Brain microvascular endothelial cell (primary cell): ENCODE measurements at places on chromosomes 2 and 18.

DNA sequence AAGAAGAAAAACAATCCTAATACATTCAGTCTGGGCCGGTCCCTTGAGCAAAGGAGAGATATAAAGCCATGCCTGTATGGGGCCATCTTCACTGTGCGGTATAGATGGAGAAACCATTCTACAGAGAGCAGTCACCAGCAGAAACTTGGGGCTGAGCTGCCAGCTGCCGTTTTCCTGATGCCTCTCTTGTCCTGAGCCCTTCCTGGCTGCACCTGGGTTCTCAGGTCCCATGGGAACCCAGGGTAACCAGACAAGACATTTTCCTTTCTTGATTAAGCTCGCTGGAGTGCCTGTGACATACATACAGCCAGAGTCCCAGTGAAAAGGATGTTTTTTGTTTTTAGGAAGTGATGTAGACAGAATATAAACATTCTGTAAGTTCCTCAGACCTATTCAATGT is 5.3 kb upstream of the METTL21A start:
- DNase-seq, result no peak

DNA sequence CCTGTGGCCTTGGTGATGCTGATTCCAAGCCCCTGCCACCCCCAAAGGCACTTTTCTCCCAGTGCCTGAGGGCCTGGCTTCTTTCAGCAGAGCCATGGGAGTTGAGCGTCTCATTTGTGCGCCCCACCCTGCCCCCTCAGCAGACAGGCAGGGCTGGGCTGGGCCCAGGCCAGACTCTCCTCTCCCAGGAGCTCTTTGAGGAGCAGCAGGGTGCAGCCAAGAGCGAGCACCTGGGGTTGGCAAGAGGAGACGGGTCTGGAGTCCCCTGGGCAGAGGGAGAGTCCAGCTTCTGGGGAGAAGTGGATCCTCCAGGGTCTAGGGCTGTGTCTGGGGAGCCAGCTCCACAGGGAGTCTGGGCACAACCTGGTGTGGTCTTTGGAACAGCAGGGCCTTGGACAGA is 21.2 kb downstream of the NPPC start:
- no peak for DNase-seq

DNA sequence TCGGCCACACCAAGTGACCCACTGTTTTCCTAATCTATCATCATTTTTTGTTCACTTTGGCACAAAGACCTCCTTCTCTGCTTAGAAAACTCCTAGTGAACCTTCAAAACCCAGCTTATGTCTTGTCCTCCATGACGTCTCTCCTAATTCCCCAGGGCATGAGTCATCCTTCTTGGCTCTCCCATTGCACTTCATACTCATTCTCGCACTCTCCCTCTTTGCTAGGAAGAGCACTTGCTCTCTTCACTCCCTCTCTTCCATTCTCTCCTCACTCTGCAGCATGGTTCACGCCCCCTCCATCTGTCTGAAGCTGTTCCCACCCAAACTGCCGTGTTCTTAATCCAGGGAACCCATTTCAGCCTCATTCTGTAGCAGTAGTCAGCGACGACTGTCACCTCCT is 103.9 kb downstream of the MRO start:
- DNase-seq, result peak; percentile 4

- DNase-seq, result no peak
Measured at GRCh38 chr18:62413206-62413605, 88.1 kb downstream of the TNFRSF11A start.

DNA sequence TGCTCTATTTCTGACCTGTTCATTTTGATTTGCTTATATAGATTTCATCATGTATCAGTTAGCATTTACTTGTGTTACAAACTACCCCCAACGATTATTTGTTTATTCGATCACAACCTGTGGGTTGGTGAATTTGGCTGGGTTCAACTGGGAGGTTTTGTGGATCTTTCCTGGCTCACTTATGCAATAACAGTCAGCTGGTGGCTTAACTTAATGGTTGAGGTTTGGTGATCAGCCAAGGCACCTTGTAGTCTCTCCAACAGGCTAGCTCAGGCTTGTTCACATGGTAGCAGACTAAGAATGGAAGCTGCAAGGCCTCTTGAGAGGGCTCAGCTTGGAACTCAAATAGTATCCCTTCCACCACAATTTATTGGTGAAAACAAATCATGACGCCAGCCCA is 5.4 kb upstream of the PUM2 start:
- DNase-seq, result peak; percentile 77

GRCh38 chr18:73189718-73190117 is 321.9 kb upstream of the NETO1 start:
- DNase-seq, result no peak

DNA sequence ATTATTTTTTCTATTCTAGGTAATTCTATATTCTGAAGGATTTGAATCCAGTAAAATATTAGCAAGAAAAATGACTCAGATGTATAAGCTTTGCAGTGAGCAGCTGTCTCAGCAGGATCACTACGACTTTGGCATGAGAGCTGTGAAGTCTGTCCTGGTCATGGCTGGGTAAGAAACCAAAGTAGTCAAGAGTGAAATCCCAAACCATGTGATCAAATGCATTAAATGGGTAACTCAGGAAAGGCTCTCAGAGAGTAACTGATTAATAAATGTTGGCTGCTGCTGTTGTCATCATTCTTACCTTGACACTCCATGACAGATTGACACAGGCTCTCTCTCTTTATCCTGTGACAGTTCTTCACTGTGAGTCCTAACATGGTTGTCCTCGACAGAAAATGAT is 124.1 kb downstream of the DNAH6 start:
- no peak for DNase-seq

- no peak for DNase-seq
Measured at GRCh38 chr2:68169308-68169707, 11.6 kb downstream of the PNO1 start.

- DNase-seq, result no peak
Measured at GRCh38 chr2:215597577-215597976, 161.7 kb upstream of the FN1 start.

DNA sequence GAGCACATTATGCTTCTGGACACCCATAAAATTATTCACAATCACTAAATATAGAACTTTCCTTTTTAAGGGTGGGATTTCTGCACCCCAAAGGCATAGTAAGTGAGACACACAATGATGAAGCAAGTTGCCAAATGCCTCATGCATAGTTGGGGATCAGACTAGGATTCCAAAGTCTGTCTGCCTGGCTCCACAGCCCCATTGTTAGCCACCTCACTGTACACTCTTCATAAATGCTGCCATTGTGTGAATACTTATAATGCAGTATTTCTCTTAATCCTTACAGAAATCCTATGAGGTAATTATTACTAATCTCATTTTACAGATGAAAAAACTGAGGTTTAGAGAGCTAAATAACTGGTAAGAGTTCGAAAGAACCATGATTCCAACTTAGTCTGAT is 738.6 kb downstream of the ERBB4 start:
- no peak for DNase-seq

DNA sequence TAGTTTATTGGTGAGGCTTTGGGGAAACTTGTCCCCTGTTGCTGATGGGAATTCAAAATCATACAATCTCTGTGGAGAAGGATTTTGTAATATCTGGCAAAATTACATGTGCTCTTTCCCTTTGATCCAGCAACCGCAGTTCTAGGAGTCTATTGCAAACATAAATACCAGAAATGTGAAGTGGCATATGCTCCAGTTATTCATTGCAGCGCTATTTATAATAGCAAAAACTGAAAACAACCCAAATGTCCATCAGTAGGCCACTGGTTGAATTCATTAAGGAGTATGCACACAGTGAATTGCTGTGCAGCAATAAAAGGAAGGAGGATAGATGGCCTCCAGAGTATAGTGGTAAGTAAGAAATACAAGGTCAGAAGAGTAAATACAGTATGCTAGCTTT is 76.5 kb downstream of the HNRNPLL start:
- peak; percentile 35 for DNase-seq

DNA sequence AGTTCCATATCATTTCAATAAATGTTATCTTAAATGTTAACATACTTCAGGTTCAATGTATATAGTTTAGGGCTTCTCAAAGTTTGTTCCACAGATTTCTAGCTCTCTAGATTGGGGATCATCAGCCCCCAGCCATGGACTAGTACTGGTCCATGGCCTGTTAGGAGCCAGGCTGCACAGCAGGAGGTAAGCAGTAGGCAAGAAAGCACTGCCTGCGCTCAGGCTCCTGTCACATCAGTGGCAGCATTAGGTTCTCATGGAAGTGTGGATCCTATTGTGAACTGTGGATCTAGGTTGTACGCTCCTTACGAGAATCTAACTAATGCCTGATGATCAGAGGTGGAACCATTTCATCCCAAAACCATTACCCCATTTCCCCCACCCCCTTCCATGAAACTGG is 531.1 kb downstream of the PARD3B start:
- DNase-seq, result no peak

DNA sequence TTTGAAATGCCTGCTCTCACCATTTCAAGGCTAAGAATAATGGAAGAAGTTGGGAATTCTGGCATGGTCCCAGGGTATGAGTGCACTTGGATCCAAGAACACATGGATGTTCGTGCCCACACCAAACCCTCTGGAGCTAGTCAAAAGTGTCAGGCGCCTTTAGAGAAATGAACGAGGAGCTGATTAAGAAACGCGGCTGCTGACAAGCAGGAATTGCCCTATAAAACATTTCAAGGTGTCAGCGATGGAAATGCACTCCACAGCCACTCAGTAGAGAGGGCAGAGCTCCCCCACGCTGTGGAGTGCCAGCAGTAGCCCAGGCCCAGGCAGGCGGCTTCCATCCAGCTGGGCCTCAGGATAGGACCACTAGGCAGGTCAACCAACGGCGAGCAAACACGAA is 213.7 kb downstream of the TTC32 start:
- DNase-seq, result no peak

GRCh38 chr2:214695789-214696188 is 113.7 kb downstream of the BARD1 start:
- peak; percentile 31 for DNase-seq

GRCh38 chr2:144941743-144942488 is 422.0 kb upstream of the ZEB2 start:
- no peak for DNase-seq

DNA sequence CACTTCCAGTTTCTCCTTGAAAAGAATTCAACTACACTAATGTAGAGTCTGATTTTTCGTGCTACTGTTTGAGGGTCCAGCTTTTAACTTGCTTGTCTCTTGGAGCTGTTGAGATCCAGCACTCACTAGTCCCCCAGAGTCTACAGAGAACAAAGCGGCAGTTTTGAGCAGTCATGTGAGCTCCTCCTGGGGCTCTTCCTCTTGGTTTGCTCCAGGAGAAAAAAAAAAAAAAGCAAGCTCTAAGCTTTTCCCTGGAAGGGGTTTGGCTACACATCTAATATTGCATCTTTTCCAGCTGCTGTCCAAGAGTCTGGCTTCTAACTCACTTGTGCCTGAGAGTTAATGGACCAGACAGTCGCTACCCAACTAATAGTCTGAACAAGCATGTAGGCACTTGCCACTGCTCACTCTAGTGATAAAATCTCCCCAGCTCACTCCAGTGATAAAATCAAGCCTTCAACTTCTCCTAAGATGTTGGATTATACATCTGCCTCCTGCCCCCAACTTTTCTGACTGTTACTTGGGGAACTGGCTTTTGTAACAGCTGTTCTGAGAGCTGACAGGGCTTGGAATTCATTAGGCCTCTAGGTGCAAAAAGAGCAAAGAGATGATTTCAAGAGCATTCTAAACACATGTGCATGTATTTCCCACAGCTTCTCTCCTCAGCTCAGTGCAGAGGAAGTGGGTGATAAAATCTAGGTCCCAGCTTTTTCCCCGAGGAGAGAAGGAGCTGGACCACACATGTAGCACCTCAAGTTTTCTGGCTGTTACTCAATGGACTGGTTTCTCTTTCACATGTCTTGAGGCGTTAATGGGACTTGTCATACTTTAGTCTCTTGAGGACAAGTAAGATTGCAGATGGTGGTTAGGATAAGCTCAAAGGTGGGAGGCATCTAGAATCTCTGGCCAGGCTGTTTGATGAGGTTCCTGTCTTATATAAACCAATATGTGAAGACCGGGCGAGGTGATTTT is 750.5 kb downstream of the LRP1B start:
- DNase-seq, result no peak

DNA sequence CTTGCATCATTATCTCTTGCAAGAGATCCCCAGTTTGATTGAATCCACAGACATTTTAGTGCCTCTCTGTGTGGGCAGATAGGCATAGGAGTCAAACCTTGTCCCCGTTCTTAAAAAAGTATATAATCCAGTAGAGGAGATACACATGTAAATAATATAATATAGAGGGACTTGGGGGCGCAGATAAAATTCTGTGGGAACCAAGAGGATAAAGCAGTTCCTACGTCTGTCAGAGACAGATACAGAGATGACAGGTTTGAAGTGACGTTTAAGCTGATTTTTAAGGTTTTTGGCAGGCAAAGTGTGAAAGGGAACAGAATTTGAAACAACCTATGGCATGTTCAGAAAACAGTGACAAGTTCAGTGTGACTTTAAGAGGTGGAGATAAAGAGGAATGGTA is 63.1 kb downstream of the CAB39 start:
- no peak for DNase-seq

- DNase-seq, result no peak
Measured at GRCh38 chr2:232170396-232170795, 208.2 kb upstream of the ALPP start.

- no peak for DNase-seq
Measured at GRCh38 chr2:206149330-206149729, 9.9 kb downstream of the NDUFS1 start.

DNA sequence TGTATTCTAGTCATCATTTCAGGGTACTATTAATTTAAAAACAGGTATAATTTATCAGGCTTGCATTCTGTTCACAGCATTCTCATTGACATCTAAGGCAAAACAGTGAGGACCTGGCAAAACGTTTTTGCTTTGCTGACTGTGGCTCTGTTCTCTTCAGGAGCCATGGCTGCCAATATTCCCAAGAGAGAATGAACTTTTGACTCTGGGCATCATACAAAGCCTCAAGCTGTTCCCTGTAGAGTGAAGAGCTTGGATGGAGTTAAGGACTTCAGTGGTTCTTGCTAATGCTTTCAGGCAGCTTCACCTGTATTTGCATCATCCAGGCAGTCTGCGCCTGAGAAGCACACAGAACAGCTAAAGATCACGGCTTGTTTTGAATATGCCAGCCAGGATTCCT is 65.9 kb upstream of the CAVIN2 start:
- DNase-seq, result no peak

- no peak for DNase-seq
Measured at GRCh38 chr2:203678971-203679370, 27.5 kb upstream of the CD28 start.

GRCh38 chr2:219560037-219560892 is 11.1 kb downstream of the OBSL1 start:
- no peak for DNase-seq

DNA sequence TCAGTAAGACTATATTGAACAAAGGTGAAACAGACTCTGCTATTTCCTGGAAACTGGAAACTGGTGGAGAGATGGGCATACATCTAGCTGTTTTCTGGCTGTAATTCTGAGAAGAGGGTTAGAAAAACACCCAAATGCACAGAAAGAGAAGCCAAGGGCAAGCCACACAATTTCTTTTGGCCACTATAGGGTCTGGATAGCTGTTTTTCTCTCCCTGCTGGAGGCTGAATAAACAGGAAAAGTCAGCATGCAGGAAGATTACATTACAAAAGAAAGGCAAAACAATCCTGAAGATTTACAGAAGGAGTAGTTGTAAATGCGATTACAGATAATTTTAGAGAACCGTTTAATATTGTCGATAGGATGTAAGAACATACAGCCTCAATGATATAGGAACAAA is 186.2 kb upstream of the REG3G start:
- no peak for DNase-seq
